CD4-positive, alpha-beta T cell treated with Interleukin-4 for 4 hours (primary cell): ENCODE measurements at places on chromosomes 4 and X.

DNA sequence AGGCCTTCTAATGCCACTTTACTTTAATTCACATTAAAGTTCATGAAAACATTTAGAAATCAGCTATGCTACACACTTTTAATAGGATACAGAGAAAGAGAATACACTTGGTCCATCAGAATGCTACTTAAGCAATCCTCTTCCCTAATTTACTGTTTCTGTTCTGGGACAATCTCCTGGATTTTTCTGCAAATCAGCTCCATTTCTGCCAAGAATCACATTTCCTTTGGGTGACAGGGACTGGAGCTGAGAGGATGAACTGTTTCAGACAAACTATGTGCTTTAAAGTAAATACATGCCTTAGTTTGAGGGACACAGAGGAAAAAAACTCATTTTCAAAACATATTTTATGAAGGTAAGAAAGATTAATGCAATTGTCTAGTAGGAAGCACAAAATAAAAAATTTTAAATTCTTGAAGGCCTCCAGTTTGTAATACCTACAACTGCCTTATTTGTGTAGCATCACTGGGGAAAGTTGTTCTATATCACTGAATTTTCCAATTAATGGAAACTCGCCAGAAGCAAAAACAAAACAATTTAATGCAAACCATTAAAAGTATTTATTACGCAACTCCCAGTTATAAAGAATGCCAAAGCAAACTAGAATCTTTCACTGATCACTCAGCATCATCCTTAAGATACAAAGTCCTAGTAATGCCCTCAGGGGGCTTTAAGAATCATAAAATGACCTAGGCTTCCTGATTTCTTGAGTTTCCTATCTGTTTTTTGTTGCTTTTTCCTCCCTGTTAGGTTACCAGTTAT, 36.3 kb downstream of the BCLAF3 start:
- no peak for DNase-seq

GRCh38 chr4:174273930-174274329, 9.5 kb downstream of the FBXO8 start:
- DNase-seq, result no peak

- no peak for DNase-seq
Observed at GRCh38 chr4:8028884-8029568, 89.4 kb upstream of the AFAP1 start.

- DNase-seq, result no peak
Observed at GRCh38 chrX:119756926-119757635, 1.3 kb upstream of the SOWAHD start.

GRCh38 chr4:173169178-173169427, 492 bp downstream of the GALNT7 start:
- DNase-seq, result no peak

DNA sequence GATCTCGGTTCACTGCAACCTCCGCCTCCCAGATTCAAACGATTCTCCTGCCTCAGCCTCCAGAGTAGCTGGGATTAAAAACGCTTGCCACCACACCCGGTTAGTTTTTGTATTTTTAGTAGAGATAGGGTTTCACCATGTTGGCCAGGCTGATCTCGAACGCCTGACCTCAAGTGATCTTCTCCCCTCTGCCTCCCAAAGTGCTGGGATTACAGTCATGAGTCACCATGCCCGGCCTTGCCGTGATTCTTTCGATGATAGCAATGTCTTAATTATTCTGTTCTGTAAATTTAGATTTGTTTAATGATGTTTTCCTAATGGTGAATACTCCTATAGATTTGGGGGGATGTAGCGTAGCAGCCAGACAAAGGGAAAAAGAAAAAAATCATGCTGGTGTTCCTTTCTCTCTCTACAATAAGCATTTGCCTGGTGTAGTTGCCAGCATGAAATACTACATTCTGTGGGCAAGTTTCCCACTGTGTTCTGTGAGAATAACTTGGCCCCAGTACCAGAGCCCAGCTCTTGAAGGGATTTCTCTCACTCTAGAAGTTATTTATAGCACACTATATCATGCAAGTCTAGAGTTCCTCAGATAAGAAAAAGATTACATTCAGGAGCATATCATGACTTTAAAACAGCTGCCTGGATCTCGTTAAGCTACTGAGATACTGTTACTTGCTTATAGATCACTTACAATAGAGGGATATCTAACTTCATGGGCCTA, 15.4 kb downstream of the NIPAL1 start:
- no peak for DNase-seq

GRCh38 chr4:155603360-155603891, 63.2 kb upstream of the GUCY1A1 start:
- DNase-seq, result no peak

GRCh38 chr4:117481742-117482141, 396.4 kb upstream of the TRAM1L1 start:
- no peak for DNase-seq

- DNase-seq, result no peak
Observed at GRCh38 chr4:154582723-154583122, 7.8 kb downstream of the FGA start.

DNA sequence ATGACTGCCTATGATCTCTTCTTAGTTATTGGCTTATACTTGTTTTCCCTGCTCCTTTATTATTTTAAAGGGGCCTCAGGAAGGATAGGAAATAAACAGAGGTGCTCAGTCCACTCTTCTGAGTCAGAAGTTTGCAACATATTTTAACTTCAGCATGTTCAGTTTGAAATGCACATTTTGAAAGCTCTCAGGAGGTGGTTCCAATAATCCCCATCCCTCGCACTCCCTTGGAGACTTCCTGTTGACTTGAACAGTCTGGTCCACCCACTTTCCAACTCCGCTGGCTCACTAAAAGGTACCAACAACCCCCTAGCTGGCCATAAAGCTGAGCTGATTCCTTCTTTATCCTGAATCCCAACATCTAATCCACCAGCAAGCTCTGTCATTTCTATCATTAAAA, 78.3 kb upstream of the DUSP21 start:
- DNase-seq, result no peak

DNA sequence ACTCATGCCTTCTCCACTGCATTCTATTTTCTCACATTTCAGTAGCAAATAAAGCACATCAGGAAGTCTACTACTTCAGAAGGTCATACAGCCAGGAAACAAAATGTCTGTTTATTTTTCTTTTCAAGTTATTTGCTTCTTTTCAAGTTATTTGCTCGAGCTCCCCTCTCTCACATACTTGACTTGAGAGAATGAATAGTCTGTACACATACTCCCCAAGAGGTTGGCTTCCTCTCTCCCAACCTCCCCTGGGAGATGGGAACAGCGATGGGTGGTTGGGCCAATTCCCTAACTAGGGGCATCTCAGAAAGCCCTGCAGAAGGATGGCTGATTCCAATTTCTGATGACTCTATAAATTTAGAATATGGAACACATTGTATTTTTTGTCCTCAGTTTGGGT, 64.7 kb upstream of the PTPN13 start:
- no peak for DNase-seq

DNA sequence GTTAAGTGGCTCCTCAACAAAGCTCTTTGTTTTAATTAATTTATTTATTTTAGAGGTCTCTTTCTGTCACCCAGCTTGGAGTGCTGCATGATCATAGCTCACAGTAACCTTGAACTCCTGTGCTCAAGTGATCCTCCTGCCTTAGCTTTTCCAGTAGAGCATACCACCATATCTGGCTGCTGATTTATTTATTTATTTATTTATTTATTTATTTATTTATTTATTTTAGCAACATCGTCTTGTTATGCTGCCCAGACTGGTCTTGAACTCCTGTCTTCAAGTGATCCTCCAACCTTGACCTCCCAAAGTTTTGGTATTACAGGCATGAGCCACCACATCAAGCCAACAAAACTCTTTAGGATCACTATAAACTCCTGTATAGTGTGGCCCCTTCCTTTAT, 15.8 kb upstream of the KLF8 start:
- no peak for DNase-seq

DNA sequence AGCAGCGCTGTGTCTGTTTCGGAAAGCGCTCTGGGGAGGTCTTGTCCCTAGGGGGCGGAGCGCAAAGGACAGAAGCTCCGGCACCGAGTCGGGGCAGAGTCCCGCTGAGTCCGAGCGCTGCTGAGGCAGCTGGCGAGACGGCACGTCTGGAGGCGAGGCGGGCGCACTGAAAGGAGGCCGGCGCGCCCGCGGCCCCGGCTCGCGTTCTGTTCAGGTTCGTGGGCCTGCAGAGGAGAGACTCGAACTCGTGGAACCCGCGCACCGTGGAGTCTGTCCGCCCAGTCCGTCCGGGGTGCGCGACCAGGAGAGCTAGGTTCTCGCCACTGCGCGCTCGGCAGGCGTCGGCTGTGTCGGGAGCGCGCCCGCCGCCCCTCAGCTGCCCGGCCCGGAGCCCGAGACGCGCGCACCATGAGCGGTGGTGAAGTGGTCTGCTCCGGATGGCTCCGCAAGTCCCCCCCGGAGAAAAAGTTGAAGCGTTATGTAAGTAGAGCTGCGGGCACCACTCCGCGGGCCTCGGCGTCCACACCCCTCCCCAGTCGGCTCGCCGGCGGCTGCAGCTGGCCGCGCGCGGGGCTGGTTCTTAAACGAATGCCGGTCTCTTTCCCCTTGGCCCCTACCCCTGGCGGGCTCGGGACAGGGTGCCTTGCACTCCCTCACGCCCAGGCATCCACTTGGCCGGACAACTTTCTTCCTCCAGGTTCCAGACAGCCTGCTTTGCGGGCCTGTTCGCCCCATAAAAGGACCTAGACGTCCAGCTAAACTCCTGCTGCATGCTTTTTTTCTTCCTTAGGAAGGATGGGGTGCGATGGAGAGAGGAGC, at the start of gene GAB1:
TSS of gene GAB1 (plus strand) at position 96 of the 819 bp plus-strand sequence. CDS start at position 409, 313 bp downstream.
- DNase-seq, result peak; percentile 6

DNA sequence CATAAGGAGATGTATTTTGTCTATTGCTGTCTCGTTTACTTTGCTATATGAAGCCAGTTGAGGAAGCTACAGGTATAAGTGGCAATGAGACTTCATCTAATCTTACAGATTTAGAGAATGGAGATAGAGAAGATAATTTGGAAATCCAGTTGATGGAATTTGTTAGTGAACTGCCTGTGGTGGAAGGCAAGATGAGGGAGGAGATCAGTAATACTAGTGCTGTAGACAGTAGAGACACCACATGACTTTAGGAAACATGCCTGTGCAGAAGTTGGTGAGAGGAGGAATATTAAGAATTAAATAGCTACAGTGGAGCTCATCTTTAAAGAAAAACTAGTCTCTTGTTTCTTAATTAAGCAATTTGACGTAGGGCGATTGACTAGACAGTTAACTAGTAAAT, 51.3 kb downstream of the RBPJ start:
- DNase-seq, result no peak

- peak; percentile 39 for DNase-seq
Observed at GRCh38 chr4:122762520-122762919, 30.0 kb downstream of the BBS12 start.

- DNase-seq, result no peak
Observed at GRCh38 chr4:41757521-41758156, 9.1 kb upstream of the PHOX2B start.

DNA sequence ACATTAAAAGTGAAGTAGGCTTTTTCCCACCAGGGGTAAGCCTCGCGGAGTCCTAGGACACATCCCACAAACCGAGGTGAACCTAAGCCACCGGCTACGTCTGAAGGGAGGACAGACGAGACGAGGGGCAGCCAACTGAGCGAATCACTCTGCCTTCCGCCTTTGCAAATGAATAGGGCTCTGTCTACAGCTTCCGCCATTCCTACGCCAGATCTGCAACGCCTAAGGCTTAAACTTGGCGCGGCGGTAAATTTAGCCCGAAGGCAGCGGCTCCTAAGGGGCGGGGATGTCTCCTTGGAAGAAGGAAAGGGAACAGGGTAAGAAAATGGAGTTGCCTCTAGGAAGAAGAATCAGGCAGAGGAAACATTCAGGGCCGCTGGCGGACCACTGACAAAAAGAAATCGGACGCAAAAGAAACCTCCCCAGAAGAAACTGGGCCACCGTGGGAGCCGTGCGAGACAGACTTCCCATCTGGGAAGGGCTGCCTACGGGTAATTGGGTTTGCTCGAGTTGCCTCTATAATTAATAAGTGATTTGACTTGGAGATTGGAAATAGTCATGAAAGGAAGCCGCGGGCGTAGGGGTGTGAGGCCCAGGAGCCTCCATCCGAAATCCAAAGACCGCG, 90.5 kb downstream of the BCOR start:
- DNase-seq, result no peak

DNA sequence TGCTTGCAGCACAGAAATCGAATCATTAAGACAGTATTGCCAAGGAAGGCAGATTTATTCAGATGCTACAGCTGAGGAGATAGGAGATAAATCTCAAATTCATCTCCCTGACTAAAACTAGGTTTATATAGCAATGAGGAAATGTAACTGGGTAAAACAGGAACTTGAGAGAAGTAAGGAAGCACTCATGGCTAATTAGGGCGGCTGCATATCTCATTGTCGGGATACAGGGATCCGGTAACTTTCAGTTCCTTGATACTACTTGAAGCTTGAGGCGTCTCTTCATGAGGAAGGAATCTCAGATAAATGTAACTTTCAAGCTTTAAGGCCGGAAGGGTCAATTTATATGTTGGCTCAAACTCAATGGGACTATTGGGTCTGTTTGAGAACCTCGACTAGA, 129.2 kb upstream of the WDR1 start:
- no peak for DNase-seq

GRCh38 chr4:156568484-156568883, 403.1 kb downstream of the PDGFC start:
- DNase-seq, result no peak

DNA sequence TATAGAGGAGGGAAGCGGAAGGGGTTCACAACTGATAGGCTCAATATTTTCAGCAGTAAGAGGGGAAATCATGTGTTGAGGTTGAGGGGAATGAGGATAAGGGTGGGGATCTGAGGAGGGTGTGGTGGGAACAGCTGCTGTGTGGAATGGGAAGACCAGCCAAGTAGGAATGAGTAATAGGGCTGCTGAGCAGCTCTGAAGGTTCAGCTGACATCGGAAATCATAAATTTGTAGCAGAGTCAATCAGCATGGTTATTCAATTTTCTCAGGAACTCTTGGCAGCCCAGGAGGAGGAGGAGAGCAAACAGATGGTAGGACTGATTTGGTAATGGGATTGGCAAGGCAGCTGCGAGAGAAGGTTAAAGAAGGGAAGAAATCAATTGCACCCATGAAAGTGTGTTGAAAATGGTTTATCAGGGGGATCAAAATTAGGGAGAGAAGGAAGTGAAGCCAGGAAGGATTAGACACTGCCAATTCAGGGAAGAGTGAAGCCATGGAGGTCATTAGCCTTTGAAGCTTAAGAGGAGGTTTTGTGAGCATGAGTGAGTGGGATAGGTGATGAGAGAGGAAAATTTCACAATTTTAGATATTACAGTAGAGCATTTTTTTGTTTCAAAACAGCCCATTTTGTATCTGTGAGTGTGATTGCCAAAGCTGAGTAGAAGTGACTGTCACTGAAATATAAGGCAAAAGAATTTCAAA, 82.6 kb downstream of the PCDH7 start:
- DNase-seq, result no peak

DNA sequence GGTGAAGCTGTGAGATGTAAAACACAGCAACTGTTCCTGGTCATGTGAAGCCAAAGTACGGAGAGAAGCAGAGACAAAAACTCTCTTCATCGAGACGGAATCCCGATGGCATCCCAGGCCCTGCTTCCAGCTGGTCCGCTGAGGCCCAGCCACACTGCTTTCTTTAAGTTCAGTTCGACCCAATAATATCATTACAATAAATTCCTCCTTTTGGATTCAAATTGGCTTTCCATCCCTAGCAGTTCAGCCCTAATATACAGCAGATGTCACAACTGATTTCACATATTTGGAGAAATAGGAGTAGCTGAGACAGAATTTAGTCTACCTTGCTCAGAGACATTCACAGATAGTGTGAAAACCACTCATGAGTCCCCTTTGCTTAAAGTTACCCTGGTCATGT, 98.3 kb upstream of the SPRY1 start:
- no peak for DNase-seq
